A549 treated with GW870086 at 1 μM for 4 hours (cell line): ENCODE measurements at places on chromosomes 2 and 18. TPM values are rescaled to one million over a fixed set of nuclear protein-coding genes. Genes with fewer than 3 reads are reported as not detected.

The UGT1A4 gene
- not detected in 5 replicates for total RNA-seq

The SPDYA gene
- total RNA-seq: 0.08 to 0.47 TPM (median 0.24 TPM) in 5 replicates

The INHA gene
- total RNA-seq: 0.18 to 0.47 TPM (median 0.36 TPM) in 5 replicates

The GPBAR1 gene
- total RNA-seq: 0.19 to 0.42 TPM (median 0.23 TPM) in 5 replicates

The WDR7 gene
- 3.2 to 3.9 TPM (median 3.5 TPM) in 5 replicates for total RNA-seq

The GYPC gene
- total RNA-seq: not detected in 5 replicates

The ANTXR1 gene
- 99.8 to 143 TPM (median 140 TPM) in 5 replicates for total RNA-seq

The SCN9A gene
- total RNA-seq: 2.6 to 5.0 TPM (median 4.2 TPM) in 5 replicates

The ZNF519 gene
- total RNA-seq: 0.87 to 2.1 TPM (median 1.5 TPM) in 5 replicates

The VIL1 gene
- 0.08 to 0.68 TPM (median 0.27 TPM) in 5 replicates for total RNA-seq

The SPEG gene
- total RNA-seq: 5.4 to 12.9 TPM (median 8.1 TPM) in 5 replicates

The UXS1 gene
- total RNA-seq: 49.3 to 58.3 TPM (median 53.8 TPM) in 5 replicates

The COL4A4 gene
- total RNA-seq: 1.2 to 2.4 TPM (median 1.8 TPM) in 5 replicates

The UPP2 gene
- total RNA-seq: not detected in 5 replicates

The MYOM1 gene
- total RNA-seq: 0.08 to 0.26 TPM (median 0.15 TPM) in 5 replicates

The ADD2 gene
- total RNA-seq: 18.8 to 27.9 TPM (median 24.0 TPM) in 5 replicates

The CCDC148 gene
- 0.26 to 1.1 TPM (median 0.62 TPM) in 5 replicates for total RNA-seq

The RAD51AP2 gene
- not detected in 5 replicates for total RNA-seq
